ENCODE measurements at places on chromosomes 1 and 21.

- H3K4me3 ChIP-seq, result peak overlapping the region; percentile 93
- peak; percentile 55 for DNase-seq
- peak overlapping the region; percentile 98 for H3K27ac ChIP-seq
- H3K4me1 ChIP-seq, result peaks cover 43% of the 10 kb centered on the region
These were observed 945 bp downstream of the SRSF4 start for GRCh38 chr1:29180497-29181412.

DNA sequence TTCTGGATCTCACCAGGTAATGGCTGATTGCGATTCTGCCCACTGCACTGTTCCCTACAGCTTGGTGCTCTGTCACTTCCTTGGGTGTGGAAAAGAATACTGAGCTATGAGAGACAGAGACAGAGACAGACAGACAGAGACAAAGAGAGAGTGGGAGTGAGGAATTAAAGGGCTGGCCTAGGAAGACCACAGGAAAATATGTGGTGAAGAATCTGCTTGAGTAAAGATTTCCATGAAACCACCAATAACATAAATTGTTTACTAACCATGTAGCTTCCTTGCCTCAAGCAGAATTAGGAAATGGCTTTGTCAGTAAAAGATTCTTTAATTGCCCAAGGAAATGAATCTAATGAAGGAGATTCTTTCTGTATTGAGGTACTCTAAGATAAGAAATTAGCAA, 54.4 kb downstream of the MPZL1 start:
- H3K36me3 ChIP-seq, result peaks cover 29% of the 10 kb centered on the region
- DNase-seq, result no peak
- H3K27me3 ChIP-seq, result no peaks in the 10 kb centered on the region
- H3K4me3 ChIP-seq, result no peak overlapping the region
- no peak overlapping the region for H3K27ac ChIP-seq

DNA sequence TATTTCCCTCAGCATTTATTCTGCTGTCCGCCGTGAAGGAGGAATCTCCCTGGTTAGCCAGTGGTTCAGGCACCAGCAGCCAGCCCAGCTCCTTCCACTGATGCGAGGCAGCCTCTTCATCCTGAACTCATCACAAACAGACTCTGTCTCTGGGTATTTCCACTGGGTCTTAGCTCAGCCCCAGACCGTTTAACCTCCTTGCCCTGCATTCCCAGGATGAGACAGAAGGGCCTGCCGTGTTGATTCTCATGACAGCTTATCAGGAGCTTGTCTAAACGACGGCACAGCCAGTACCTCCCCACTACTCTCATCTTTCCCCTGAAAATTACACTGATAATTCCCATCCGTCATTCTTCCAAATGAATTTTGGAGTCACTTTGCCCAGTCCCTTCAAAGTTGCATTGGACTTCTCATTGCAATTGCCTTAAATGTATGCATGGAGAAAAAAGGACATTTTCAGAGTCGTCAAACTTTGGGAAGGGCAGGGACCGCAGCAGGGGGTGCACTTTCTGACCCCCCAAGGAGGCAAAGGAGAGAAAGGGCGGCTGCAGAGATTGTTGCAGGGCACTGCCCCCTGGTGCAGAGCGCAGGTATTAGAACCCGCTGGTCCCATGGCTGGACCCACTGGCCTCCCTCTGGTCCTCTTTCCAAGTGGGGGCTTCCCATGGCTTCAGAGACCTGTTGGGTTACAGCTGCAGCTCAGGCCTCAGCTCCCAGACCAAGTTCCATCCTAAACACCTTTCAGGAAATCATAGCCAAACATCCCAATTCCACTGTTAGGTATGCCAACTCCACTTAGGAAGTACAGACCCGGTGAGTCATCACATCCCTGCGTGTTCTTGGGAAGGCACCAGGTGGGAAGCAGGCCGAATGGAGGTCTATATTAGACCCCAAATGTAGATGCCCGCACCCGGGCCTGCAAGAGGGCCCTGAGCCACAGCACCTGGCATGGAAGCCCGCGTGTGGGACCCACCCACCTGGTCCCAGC, 3.7 kb upstream of the MEGF6 start:
- peak; percentile 23 for DNase-seq
- peaks cover 5% of the 10 kb centered on the region for H3K27me3 ChIP-seq
- no peaks in the 10 kb centered on the region for H3K36me3 ChIP-seq
- H3K27ac ChIP-seq, result no peak overlapping the region

- DNase-seq, result no peak
- H3K36me3 ChIP-seq, result peaks cover 3% of the 10 kb centered on the region
- H3K4me1 ChIP-seq, result peaks cover 95% of the 10 kb centered on the region
- no peaks in the 10 kb centered on the region for H3K27me3 ChIP-seq
- H3K4me3 ChIP-seq, result no peak overlapping the region
These were observed 57.3 kb upstream of the RUNX3 start for GRCh38 chr1:24987424-24987823.

- no peak overlapping the region for H3K27ac ChIP-seq
- H3K27me3 ChIP-seq, result peaks cover 3% of the 10 kb centered on the region
- H3K4me1 ChIP-seq, result no peaks in the 10 kb centered on the region
- DNase-seq, result no peak
- no peaks in the 10 kb centered on the region for H3K36me3 ChIP-seq
These were observed 3.0 kb downstream of the MYOG start for GRCh38 chr1:203082571-203083462.

DNA sequence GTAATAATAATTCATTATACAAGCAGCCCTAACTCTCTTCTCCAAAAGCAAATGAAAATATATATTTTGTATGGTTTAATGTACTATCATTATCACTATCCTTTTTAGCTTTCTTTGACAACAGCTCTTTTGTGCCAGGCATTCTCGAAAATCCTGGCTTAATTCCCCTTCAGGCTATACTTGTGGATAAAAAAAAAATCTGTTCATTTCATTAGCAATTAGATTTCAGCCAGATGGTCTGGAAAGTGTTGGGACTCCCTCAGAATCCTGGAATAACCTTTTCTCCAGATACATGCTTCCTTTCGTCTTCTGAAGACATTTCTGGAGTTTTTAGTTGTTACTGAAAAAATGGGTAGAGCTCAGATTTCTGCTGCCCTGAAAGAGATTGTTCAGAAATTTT, 83.4 kb upstream of the PLPPR4 start:
- no peaks in the 10 kb centered on the region for H3K36me3 ChIP-seq
- no peaks in the 10 kb centered on the region for H3K27me3 ChIP-seq
- H3K4me1 ChIP-seq, result no peaks in the 10 kb centered on the region
- no peak overlapping the region for H3K27ac ChIP-seq
